Stomach (tissue), 19 donors: ENCODE measurements at places on chromosomes 5 and 9. TPM values are rescaled to one million over a fixed set of nuclear protein-coding genes. Genes with fewer than 3 reads are reported as not detected.

DNA sequence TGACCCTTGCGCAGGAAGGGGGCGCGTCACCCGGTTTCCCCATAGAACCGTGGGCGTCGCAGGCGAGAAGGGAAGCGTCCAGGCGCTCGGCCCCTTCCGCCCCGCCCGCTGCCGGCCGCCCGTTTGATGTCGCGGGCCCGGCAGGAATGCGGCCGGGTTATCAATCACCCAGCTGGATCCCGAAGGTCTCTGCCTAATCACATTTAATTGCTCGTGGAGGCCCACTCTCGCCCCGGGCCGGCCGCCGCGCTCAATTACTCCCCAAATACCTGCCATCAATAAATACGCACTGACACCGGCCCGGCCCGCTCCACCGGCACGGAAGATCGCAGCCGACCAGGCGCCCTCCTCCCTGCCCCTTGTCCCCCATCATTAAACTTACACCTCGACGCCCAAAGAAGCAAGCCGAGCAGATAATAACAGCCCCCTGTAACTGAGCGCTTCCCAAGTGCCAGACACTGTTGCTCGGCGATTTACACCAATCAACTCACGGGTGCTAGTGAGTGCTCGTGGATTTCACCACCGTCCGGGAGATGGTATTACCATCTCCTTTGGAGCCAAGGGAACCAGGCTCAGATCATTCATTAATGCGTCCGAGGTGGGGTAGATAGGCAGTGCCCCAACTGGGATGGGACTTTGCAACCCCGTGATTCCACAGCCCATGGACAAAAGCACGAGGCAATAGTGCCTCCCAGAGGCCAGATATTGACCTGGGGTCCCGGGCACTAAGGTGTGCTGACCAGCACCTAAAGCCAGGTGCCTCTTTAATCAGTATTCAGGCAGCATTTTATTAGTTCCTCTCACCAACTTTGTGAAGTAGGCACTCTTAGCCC is 11.3 kb downstream of the MSX2 start:
- peaks cover 15% of the 10 kb centered on the region for H3K4me1 ChIP-seq
- H3K27ac ChIP-seq: no peak overlapping the region
- DNase-seq: no peak
- H3K36me3 ChIP-seq: no peaks in the 10 kb centered on the region
- peaks cover 29% of the 10 kb centered on the region for H3K27me3 ChIP-seq
- no peak overlapping the region for H3K4me3 ChIP-seq

DNA sequence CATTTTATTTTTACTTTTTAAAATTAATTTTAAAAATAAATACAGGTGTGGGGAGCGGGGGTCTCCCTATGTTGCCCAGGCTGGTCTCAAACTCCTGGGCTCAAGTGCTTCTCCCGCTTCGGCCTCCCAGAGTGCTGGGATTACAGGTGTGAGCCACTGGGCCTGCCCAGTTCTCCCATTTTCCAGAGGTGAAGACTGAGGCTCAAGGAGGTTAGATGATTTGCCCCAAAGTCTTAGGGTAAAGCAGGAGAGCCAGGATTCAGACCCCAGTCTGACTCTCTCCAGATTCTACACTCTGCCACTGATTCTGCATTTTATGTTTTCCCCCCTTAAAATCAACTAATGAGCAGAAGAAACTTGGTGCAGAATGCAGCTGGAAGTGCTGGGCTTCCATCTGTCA is 36.9 kb downstream of the CFAP77 start:
- DNase-seq: no peak
- no peaks in the 10 kb centered on the region for H3K36me3 ChIP-seq
- H3K4me1 ChIP-seq: no peaks in the 10 kb centered on the region
- no peak overlapping the region for H3K27ac ChIP-seq
- no peak overlapping the region for H3K4me3 ChIP-seq

PRSS3 gene
- total RNA-seq: 1.8 TPM

ACTBL2 gene
- total RNA-seq: not detected
